NCI-H2081 (cell line): ENCODE measurements at places on chromosomes 5 and 9.

GRCh38 chr9:110111868-110112267, 96.1 kb downstream of the C9orf152 start:
- no peak for DNase-seq

GRCh38 chr9:84996029-84996428, 326.5 kb downstream of the NTRK2 start:
- no peak for DNase-seq

DNA sequence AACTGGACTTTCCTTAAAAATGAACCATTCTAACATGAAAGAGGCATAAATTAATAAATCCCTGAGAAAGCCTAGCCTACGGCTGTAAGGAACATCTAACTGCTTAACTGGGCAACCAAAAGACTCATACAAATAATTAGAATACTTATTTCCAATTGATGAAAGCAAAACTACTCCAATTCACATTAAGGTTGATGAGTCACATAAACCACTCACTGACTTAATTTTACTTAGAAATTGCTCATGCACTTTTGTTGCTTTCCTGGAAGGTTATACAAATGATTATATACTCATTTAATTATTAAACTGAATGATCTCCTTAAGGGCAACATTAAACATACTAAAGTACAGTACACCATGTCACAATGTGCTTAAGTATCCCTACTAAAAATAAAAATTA, 101.9 kb downstream of the NFIB start:
- DNase-seq, result no peak

GRCh38 chr5:135102716-135103574, 68.9 kb upstream of the PITX1 start:
- DNase-seq, result no peak

GRCh38 chr5:145124806-145125205, 710.3 kb downstream of the PRELID2 start:
- DNase-seq, result no peak

- DNase-seq, result no peak
Measured at GRCh38 chr5:69032009-69032408, 61.8 kb upstream of the SLC30A5 start.

GRCh38 chr9:86178503-86178902, 79.1 kb upstream of the GOLM1 start:
- DNase-seq, result no peak

DNA sequence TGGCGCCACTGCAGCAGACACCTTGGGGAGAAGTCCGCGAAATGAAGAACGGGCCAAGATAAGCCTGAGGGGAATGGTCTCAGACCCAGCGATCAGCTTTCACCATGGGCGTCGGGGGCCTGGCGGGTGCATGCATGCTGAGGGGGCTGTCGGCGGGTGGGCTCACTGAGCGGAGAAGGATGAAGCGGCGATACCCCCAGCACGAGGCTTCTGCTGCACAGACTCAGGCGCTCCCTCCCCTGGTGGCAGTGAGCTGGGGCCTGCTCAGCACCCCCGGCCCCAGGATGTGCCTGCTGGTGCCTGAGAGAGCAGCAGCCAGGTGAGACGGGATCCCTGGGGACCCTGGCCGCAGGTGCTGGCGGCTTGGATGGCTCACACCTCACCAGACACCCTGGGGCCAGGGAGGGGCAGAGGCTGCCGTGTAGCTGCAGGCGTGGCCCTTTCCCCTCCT, 31.2 kb downstream of the CEP72 start:
- DNase-seq, result peak; percentile 85
